ENCODE measurements at places on chromosomes 7 and 10. TPM values are rescaled to one million over a fixed set of nuclear protein-coding genes. Genes with fewer than 3 reads are reported as not detected.
A peak's percentile ranks its signal among the peaks of the same experiment; 100 is the strongest.

GPR15LG gene
- total RNA-seq: 98.0 TPM

DNA sequence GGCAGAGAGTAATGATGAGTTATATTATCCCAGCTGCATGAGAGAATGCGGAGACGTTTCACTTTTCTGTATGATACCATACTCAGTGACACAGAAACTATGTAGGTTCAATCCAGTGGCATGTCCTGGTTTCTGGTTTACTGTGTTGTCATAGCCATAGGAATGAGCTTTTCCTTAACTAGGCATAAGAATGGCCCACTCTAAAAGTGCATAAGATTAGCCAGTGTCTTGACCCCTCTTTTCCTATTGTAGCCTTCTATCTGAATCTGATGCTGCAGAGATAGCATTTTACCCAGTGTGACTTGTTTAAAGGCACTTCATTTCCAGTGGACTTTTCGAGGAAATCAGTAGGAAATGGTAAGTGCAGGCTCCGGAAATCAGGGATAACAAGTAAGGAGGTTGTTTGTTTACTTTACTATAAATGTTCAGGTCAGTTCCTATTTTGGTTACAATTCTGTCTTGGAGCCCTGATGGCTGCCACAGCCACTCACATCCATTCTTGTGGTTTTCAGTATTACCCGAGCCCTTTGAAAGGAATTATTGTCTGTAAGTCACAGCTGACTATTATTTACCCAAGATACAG, 70.5 kb downstream of the SEMA3A start:
- no peaks in the 10 kb centered on the region for H3K4me1 ChIP-seq
- no peak overlapping the region for H3K27ac ChIP-seq
- no peaks in the 10 kb centered on the region for H3K27me3 ChIP-seq
- no peak overlapping the region for H3K4me3 ChIP-seq
- DNase-seq: no peak
- no peaks in the 10 kb centered on the region for H3K36me3 ChIP-seq

DNA sequence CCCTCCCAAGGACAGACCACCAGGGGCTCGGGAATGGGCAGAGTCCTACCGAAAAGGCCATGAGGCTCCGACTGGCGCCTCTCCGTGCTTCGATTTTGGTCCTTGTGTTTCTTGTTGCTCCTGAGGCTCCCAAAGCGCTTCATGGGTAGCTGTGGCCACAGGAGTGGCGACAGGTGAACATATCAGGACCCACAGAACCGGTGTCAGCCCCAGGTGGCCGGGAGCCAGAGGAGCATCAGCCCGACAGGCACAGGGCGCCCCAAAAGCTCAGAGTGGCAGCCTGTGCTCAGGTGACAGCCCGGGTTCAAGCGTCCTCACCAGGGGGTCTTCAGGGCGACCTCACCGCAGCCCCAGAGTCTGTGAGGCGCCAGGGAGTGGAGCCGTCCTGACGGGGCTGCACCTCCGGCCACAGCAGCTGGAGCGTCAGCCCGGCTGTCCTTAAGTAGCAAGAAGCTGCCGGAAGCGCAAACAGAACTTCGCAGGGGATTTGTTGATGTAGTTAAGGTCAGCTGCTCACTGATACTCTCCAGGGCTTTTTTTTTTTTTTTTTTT, 141.0 kb downstream of the PRKAG2 start:
- H3K4me3 ChIP-seq: peak overlapping the region; percentile 14
- H3K4me1 ChIP-seq: peaks cover 23% of the 10 kb centered on the region
- no peaks in the 10 kb centered on the region for H3K27me3 ChIP-seq

DNA sequence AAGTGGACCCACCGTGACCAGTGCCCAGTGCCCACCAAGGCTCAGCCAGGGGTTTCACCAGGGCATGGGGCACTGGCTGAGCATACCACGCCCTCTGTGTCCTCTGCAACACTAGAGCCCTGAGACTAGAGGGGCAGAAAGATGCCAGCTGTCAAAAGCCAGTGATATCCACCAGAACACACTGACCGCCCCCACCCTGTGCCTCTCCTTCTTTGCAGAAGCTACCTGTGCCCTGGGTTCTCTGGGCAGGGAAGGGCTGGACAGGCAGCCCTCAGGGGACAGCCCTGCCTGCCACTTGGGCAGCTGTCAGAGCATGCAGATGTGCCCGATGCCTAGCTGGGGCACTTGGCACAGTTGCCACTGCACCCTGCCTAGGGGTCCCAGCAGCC, 494 bp downstream of the VSIR start:
- H3K36me3 ChIP-seq: no peaks in the 10 kb centered on the region
- no peaks in the 10 kb centered on the region for H3K27me3 ChIP-seq
- H3K27ac ChIP-seq: peak overlapping the region; percentile 99
- DNase-seq: no peak
- H3K4me1 ChIP-seq: peaks cover 66% of the 10 kb centered on the region
- H3K4me3 ChIP-seq: peak overlapping the region; percentile 90
